ENCODE measurements at places on chromosomes 3 and 15.

DNA sequence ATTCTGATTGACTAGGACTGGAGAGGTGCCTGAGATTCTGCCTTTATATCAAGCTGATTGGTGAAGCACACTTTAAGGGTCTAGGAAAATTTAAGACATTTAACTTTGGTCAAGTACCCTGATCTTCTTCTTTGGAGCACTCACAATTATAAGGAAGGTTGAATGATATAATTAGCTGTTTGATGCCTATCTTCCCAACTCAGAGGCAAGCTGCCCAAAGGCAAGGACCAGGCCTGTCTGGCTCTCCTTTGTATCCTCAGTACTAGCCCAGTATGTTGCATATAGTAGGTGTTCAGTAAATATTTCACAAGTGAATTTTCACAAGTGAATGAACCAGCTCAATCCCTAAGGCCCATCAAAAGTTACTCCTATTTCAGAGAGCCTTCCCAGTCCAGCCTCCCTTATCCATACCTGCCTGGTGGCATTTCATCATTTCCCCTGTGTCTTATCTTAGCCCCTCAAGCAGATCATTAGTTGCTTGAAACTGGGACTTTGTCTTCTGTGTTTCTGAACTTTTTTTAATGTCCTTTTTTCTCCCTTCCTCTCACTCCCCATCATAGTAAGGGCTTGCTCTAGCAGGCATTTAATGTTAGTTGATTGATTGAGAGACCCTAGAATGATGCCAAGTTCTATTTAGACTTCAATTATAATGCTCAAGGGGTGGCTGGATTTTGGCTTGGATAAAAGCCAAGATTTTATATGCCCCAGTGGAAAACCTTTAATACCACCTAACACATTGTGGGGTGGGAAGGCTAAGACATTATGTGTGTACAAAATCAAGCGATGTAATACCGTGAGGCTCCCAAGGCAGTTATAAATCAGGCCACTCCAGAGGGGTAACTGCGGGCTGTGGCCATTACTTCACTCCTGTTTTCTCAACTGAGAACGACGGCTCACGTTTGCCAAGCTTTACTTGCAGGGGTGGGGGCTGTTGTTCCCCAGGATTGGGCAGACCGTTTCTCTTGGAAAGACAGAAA, 43.2 kb upstream of the BOC start:
- DNase-seq: no peak

GRCh38 chr15:55360256-55360655, 41.2 kb downstream of the PIGB start:
- DNase-seq: no peak

- no peak for DNase-seq
Measured at GRCh38 chr3:10443272-10444109, 61.9 kb downstream of the ATP2B2 start.

DNA sequence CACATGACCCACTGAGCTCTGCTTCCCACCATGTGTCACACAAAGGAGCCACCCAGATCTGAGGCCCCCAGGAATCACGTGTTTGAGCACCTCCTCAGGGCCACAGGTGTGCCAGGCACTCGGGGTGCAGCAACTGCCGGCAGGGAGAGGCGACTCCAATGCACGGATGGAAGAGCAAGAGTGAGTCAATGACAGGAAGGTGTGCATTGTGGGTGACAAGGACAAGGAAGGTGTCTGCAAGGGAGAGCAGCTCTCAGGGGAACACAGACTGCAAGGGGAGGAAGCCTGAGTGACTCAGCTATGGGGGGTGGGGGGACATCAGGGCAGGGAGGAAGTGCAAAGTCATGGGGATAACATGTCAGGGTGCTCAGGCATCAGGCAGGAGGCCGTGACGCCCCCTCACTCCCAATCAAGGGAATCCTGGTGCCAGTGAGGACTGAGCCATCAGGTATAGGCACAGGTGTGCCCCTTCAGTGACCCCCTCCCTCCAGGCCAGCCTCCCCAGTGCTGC, 67.4 kb downstream of the NUP210 start:
- DNase-seq: no peak

DNA sequence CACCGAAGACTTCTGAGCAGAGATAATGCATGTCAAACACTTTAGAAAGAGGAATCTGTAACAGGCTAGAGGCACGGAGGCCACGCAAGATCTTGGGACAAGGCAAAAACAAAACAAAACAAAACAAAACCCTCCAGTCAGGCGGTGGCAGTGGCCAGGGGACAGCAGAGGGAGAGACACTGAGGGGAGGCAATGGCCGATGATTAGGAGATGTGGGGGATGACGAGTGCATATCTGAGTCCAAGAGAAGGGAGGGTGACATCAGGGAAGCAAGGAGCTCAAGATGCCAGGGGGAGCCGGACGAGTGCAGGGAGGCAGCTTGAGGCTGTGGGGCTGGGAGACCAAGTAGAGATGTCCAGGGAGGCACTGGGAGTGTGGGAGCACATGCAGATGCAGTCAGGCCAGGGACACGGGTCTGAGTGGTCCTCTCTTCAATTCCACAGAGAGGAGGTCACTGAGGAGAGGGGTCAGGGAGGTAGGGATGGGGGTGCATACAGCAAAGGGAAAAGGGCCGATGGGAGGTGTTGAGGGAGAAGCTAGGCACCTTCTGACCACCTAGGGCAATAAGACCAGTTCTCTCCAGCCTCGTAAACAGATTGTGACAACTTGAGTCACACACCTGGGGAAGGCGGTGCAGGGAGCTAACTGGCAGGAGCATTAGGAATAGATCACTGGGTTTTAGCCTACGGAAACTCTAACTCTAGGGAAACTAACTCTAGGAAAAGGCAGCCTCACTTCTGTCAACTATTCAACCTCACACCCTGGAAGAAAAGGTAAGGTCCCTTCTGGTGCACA, 29.6 kb downstream of the SLCO2A1 start:
- DNase-seq: no peak

- no peak for DNase-seq
Measured at GRCh38 chr15:20351448-20351971, 190.1 kb downstream of the GOLGA6L6 start.

DNA sequence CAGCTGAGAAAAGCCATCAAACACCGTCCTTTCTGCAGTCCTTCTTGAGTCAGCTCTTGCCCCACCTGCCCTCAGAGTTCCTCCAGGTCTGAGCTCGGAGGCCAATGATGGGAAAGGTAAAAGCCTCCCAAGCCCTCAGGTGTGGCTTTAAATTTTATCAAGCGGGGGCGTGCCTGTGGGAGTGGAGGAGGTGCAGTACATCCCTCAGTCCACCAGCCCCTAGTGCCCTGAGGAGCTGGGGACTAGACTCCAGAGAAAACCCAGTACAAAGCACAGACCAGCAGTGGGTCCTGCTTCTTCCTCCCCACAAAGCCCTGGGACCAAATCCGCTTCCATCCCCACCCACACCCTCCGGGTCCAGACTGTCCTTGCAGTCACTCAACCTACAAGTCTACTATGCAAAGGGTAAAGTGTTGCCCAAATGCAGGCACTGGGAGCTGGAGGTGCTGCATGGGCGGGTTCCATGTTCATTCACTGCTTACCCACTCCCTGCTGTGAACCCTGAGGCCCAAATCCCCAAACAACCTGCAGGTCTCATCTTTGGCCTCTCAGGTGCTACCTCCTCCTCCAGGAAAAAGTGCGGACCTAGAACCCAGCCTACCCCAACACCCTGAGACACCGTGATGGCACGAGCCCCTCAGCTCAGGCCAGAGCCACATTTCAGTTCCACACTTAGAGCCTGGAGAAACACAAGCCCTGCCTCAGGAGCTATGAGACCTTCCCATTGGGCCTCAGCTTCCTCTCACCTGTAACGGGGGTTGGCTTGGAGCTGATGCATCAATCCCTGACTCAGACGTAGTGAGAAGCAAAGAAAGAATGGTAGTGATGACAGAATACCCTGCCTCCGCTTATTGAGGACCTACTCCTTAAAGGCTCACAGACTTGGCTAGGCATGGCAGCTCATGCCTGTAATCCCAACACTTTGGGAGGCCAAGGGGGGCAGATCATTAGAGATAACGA, 2.4 kb downstream of the PFKFB4 start:
- no peak for DNase-seq

Data from lower leg skin (tissue), 4 donors.